ENCODE measurements at places on chromosomes 12 and 14. TPM values are rescaled to one million over a fixed set of nuclear protein-coding genes. Genes with fewer than 3 reads are reported as not detected.
A peak's percentile ranks its signal among the peaks of the same experiment; 100 is the strongest.

CAPS2 gene
- total RNA-seq = 13.3 TPM

DPPA3 gene
- not detected for total RNA-seq

DNA sequence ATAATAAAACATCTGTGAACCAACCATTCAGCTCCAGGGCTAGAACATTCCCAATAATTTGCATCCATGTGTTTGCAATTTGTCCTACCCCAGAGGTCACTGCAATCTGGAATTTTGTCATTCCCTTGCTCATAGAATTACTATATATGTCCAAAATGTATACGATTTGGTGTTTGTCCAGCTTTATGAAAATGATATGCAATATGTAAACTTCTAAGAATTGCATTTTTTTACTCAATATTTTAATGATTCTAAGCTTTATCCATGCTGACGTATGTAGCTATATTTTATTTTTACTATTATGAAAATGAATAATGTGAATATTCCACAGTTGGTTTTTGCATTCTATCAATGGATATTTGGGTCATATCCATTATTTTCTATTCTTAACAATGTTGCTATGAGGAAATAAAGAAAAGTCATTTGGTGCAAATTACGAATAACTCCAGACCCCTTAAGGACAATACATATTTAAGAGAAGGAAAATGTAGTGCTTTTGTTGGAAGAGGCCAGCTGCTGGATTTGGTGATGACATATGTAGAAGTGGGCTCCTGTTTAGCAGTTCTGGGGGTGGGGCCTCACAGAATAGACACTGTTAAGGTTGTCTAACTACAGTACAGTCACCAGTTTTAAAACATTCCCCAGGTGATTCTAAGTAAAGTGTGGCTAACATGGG lies 139.4 kb downstream of the SLC38A4 start:
- no peak for DNase-seq

- DNase-seq = no peak
Measured at GRCh38 chr12:78260976-78261375, 430.3 kb downstream of the NAV3 start.

GRCh38 chr12:124363353-124363965 lies 68.6 kb downstream of the RFLNA start:
- DNase-seq = no peak

ENDOU gene
- total RNA-seq = 0.49 TPM

DNA sequence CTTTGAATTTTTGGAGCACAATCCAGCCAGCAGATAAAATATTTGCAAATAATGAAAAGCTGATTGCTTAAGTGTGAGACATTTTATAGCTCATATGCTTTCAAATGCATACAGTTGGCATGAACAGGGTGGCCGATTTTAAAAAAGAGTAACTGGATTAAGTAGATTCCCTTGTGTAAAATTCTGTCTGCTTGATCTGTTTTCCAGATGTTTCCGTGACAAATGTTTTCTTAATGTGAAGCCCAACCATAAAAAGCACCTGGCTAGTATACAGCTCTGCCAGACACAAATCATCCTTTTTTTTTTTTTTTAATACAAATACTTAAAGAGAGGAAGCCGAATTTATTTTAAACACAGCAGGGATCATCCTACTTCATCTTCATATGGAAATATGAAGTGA lies 440.7 kb downstream of the CCER1 start:
- no peak for DNase-seq

- DNase-seq = no peak
Measured at GRCh38 chr12:72471806-72472205, 199.6 kb downstream of the TRHDE start.

DNA sequence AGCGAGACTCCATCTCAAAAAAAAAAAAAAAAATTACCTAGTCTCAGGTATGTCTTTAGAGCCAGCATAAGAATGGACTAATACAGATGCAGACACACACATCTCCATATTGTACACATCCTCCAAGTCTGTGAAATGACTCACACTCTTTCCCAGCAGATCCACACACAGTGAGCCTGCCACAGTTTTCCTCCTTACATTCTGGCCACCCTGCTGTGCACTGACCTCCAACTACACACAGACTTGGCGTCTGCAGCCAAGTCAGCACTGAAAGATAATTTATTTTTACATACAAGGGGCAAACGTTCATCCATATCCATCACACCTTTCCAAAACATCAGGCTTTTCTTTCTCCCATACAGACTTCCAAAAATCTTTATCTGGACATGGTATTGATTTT lies 115.9 kb downstream of the SLC25A21 start:
- no peak for DNase-seq

- no peak for DNase-seq
Measured at GRCh38 chr14:95485222-95485819, 31.1 kb downstream of the SYNE3 start.

KRT74 gene
- total RNA-seq = not detected

RFC5 gene
- total RNA-seq = 12.7 TPM

OTX2 gene
- not detected for total RNA-seq

GRCh38 chr14:71135911-71136310 lies 228.7 kb downstream of the PCNX1 start:
- no peak for DNase-seq

WSCD2 gene
- total RNA-seq = 5.0 TPM

GRCh38 chr12:53346491-53346890 lies 10.3 kb upstream of the SP7 start:
- DNase-seq = no peak

DNA sequence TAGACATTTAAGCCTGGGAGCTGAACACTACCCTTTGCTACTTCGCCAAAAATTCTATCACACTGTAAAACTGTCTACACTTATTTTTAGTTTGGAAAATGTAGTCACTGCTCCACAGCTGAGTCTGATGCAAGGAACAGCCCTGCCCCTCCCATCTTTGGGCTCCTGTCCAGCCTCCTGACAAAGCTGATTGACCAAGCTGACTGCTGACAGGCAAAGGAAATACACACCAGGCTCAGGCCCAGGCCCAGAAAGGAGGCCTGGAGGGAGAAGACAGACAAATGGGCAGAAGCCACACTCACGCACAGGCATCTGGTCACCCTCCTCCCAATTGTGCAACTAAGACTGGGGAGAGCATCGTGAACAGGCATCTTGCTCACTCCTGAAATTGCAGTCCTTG lies 55.3 kb downstream of the ISCA2 start:
- peak; percentile 75 for DNase-seq

DNA sequence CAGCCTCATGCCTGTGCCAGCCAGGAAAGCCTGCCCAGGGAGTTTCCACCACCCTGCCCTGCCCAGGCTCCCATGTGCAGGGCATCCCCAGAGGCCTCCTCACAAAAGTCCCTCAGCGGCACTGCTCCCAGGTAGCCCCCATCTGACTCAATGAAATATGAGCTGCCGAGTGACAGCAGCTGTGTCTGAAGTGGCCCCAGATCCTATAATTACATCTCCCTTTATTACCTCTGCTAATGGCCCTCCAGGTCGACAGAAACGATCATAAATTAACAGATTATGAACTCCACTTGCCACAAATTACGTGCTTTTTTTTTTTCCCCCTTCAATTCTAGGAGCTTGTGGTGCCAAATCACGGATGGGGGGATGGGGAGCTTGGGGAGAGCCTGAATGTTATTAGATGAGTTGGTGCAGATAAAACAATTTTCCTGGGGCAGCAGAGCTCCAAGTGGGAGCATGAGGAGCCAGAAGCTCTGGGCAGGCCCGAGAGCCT lies 110.4 kb downstream of the ESRRB start:
- DNase-seq = no peak

PAX9 gene
- total RNA-seq = 1.2 TPM

DNA sequence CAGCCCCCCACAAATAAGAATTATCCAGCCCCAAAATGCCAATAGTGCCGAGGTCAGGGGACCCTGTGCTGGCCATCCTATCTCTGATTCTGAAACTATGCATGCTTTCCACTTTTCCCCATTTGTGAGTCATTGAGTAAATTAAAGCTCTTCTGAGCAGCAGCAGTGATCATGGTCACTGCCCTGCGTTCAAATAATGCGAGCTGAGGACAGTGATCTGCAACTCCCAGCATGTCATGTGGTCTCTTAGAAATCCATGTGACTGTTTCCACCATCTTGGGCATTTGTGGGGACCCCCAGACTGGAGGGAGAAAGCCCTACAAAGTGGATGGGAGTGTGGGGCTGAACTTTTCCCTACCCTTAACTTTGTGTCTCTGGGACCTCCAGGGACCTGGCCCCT lies 53.8 kb downstream of the C14orf132 start:
- no peak for DNase-seq

- DNase-seq = no peak
Measured at GRCh38 chr12:53601296-53601847, 24.8 kb downstream of the ATF7 start.

DNA sequence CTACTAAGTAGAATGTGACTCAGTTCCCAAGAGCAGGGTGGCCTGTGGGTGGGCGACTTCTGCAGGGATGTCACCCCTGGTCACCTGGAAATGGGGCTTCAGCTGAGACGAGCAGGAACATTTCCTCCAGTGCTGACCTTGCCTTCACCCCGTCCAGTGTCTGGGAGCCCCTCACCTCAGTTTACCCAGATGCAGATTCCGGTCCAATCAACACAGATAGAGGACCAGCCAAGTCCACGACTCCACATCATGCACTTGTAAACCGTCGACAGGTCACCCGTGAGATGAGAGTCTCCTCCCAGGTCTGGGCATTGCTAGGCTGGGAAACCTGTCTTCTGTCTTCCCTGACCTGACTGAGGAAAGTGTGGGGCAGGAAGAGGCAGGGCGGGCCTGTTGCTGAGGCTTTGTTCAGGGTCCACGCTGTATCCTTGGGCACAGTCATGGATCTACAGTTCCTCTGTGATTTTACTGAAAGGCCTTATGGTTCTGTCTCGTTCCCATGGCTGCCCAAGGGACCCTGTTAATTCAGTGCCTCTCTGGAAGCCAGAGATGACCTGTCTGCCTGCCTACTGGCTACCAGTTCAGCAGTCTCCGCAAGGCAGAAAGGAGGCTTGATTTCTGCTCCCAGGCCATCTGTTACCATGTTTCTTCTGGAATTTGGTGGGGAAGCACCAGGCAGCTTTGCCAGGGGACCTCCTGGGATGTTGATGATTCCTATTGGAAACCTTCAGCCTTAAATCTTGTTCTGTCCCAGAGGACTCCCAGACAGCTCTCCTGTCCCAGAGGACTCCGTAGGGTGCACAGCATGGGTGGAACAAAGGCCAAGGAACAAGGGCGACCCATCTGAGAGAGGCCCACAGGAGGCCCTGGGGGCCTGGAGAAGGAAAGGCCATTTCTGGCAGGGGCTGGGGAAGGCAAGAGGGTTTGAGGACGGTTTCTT lies 288.5 kb upstream of the RTL1 start:
- DNase-seq = peak; percentile 42

DNA sequence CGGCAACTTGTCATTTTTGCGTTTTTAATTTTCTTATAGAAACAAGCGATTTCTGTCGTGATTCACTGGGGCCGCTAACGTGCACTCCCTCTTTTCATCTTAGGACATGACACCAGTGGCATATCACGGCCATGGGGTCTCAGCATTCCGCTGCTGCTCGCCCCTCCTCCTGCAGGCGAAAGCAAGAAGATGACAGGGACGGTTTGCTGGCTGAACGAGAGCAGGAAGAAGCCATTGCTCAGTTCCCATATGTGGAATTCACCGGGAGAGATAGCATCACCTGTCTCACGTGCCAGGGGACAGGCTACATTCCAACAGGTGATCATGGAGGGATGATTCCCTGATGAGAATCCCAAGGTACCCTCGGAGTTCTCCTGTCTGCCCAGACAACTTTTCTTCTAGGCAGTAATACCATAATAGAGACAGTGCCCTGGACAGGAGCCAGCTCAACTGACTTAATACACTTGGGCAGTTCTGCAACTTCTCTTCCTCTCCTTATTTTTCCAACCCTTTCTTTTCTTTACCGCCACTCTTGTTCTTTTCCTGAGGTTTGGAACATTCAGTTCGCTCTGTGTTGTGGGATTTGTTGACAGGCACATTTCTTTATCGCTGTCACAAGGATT lies 821 bp downstream of the TMEM106C start:
- DNase-seq = peak; percentile 72

- no peak for DNase-seq
Measured at GRCh38 chr12:64412459-64412858, 8.3 kb downstream of the XPOT start.

COX8C gene
- not detected for total RNA-seq

DNA sequence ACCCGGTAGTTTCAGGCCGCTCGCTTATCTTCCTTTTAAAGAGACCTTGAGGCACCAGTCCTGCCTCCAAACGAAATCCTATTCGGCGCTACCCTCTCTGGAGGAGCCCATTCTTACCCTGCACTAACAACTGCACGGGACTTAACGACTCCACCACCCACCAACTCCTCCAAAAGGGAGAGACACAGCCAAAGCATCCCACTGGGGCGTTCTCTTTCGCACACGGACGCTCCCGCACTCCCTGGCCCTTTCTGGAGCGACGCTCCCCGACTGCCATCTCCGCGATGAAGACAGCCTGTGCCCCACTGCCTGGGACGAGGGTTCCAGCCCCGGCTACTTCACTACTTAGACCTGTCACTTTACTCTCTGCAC lies 650 bp downstream of the GALC start:
- no peak for DNase-seq

DNA sequence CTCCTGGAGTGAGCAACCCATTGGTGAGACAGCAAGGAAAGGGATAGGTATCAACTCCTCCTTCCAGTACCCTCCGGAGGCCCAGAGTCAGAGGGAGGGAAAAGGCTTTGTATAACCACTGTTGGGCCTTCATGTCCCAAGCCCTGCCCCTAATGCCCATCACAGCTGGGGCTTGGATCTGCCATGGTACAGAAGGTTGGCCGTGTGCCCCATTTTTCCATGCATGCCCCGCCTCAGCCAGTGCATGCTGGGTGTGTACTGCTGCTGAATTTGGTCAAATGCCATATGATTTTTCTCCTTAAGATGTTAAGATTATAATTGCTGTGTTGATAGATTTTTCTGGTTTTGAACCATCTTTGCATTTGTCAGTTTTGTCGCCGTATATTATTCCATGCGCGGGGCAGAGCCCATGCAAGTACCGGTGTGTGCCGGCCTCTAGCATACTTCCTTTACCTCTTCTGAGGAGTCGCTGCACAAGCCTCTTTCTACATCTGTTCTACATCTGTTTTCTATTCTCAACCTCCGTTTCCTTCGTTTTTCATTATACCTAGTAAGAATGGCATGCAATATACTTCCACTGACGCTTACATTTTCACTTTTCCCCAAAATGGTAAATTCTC lies 26.6 kb downstream of the PPP2R5C start:
- DNase-seq = no peak

ACTR10 gene
- 70.3 TPM for total RNA-seq

GRCh38 chr12:54385251-54385914 lies 850 bp upstream of the ZNF385A start:
- no peak for DNase-seq

DNA sequence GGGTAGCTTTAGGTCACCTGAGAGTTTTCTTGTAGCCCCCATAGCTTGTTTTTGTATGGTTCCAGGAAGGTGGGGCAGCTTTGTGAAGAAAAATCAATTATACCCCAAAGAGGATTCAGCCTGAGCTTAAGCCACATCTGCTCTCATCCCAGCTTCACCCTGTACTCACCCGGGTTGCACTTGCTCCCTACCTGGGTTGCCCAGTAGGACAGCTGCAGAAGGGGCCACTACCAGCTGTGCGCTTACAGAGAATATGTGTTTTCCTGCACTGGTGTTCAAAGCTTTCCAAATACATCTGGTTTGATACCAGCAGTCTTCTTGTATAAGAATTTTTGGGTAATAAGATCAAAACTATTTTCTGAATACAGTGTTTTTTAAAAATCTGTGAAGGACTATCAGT lies 3.0 kb upstream of the SLC38A1 start:
- no peak for DNase-seq

GRCh38 chr12:24791622-24792021 lies 157.3 kb downstream of the BCAT1 start:
- DNase-seq = no peak

GRCh38 chr12:76764856-76765255 lies 941 bp downstream of the ZDHHC17 start:
- no peak for DNase-seq

TMEM132D gene
- total RNA-seq = not detected

GRCh38 chr14:102768223-102769048 lies 8.8 kb upstream of the TRAF3 start:
- DNase-seq = no peak

FGF23 gene
- not detected for total RNA-seq
